ENCODE measurements at places on chromosomes 11 and 22.

DNA sequence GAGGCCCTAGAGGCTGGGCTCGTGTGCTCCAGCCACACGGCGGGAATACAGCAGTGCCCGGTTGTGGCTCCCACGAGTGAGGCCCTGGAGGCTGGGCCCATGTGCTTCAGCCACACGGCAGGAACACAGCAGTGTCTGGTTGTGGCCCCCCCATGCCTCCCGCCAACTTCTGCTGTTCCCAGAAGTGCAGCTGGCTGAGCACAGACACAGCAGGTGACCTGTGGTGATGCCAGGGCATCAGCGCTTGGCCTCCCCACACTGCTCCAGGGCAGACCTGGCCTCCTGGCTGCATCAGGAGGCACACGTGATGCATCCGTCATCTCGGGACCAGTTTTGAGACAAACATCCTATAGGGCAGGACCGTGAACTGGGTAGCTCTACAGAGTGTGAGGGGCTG is 110.3 kb downstream of the KCNQ1OT1 start:
- no peak for DNase-seq

DNA sequence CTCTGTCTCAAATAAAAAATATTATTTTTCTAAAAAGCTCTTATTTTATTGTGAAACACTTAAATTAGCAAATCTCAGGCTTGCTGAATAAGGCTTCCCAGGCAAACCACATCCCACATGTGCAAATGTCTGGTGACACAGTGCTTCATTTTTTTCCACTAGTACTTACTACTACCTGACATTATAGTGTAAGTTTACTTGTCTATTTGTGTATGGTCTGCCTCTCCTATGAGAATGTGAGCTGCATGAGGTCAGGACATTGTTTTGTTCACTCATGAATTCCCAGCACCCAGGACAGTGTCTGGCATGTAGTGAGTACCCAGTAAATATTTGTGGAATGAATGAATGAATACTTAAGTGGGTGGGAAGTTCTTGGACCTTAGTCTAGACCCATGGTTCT is 103.1 kb downstream of the PTPRJ start:
- no peak for DNase-seq

- DNase-seq: peak; percentile 42
Measured at GRCh38 chr11:86099874-86100273, 31.0 kb upstream of the PICALM start.

GRCh38 chr11:82988936-82989627 is 82.6 kb downstream of the RAB30 start:
- no peak for DNase-seq

GRCh38 chr22:27750584-27751265 is 50.8 kb downstream of the MN1 start:
- no peak for DNase-seq

GRCh38 chr11:5847711-5848110 is 6.0 kb upstream of the OR52E6 start:
- no peak for DNase-seq

GRCh38 chr11:118838905-118839553 is 44.7 kb upstream of the CXCR5 start:
- DNase-seq: no peak

DNA sequence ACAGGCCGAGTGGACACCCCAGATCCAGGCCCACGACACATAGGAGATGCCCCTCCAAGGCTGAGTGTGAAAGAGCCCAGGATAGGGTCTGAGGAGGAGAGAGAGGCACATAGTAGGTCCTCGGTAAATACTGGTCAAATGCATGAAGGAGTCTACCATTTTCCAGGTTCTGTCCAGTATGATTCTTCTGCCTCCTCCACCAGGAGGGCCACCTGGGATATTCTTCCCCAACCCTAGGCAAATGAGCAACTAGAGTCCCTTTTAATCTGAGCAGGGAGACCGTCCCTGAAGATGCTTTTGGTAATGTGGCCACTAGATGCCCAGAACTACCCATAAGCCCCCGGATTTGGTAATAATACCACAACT is 6.7 kb downstream of the PDGFB start:
- DNase-seq: no peak

DNA sequence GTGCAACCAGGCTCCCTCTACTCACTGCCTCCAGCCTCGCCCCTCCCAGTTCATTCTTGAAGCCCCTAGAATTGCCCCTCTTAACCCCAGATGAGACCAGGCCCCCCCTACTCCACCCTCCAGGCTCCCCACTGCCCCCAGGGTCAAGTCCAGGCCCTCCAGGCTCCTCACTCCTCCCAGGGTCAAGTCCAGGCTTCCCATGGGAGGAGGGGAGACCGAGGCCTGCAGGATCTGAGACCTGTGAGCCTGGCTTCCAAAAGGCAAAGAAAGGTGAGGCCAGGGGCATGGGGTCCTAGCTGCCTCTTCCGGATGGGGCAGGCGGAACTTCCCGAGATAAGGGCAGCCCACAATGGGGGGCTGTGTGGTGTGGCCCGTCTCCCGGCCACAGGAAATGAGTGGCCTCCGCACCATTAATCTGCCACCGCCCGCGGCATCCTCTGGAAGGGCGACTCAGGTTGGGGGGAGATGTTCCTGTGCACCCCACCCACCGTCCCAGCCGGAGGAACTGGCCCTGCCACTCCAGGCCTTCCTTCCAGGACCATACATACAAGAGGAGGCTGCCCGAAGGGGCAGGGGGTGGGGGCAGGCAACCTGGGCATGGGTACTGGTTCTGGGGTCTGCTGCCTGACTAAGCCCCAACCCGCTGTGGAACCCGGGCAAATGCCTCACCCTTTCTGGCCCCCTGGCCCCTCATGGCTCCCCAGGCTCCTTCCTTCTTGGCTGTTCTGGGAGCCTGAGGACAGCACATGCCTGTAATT is 35.1 kb upstream of the WNT11 start:
- DNase-seq: no peak

- DNase-seq: no peak
Measured at GRCh38 chr11:82406611-82407010, 327.1 kb downstream of the FAM181B start.

DNA sequence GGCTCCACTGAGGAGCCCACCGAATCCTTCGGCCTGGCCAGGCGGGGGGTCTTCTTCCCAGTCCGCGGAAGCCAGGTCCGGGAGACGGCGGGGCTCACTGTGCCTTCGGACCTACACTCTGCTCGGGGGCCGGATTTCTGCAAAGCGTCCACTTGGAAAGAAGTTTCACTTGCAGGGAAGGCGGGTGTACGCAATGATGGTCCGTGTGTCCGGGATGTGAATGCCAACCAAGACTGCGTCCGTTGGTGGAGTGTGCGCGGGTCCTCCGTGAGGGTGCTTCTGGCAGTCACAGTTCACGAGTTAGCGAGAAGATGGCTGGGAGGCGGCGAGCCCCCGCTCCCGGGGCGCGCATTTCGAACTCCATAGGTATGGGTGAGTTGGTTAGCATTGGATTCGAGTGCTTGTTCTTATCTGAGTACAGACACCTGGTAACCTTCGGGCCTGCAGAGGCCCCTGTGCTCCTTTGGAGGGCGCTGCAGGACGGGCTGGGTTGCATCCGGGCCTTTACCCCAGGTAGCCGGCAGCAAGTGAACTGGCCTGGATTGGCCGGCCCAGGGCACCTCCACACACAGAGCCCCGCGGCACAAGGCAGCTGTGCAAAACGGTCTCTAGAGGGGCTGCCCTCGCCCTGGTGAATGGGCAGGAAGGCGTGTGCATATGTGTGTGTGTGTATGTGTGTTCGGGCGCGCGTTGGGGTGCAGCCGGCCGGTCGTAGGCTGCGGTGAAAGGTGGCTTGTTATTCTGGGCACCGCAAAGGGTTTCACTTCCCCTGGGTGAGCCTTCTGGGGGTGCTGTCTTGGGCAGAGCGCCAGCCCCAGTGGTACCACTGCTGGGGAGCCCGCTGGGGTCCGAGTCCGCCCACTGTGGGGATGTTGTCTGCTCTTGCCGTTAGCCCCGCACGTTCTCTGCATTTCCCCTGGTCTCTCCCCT is 13.3 kb upstream of the CYP2R1 start:
- no peak for DNase-seq

DNA sequence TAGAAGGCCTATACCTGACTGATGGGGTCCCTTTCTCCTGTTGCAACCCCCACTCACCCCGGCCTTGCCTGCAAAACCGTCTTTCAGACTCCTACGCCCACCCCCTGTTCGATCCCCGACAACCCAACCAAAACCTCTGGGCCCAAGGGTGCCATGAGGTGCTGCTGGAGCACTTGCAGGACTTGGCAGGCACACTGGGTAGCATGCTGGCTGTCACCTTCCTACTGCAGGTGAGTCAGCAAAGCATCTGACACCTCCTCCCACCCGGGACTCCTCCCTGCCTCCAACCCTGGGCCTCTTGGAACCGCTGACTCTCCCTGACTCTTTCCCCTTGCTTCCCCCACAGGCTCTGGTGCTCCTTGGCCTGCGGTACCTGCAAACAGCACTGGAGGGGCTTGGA is 1.2 kb downstream of the ROM1 start:
- peak; percentile 39 for DNase-seq

DNA sequence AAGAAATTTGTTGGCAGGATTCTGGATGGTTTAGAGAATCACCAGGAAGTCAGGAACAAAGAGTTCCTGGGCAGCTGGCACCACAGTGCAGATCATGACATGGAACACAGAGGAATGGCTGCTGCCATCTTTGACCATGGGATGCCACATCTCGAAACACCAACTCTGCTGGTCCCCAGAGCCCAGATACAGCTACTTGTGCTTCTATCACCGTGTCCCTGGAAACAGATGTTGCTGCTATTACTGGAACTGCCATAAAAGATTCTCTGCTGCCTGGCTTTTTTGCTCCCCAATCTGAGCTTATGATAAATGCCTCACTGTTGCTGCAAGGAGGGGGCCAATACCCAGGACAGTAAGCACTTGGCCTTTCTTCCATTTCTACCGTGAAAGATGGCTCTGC is 185.2 kb downstream of the CSNK2A3 start:
- DNase-seq: no peak

DNA sequence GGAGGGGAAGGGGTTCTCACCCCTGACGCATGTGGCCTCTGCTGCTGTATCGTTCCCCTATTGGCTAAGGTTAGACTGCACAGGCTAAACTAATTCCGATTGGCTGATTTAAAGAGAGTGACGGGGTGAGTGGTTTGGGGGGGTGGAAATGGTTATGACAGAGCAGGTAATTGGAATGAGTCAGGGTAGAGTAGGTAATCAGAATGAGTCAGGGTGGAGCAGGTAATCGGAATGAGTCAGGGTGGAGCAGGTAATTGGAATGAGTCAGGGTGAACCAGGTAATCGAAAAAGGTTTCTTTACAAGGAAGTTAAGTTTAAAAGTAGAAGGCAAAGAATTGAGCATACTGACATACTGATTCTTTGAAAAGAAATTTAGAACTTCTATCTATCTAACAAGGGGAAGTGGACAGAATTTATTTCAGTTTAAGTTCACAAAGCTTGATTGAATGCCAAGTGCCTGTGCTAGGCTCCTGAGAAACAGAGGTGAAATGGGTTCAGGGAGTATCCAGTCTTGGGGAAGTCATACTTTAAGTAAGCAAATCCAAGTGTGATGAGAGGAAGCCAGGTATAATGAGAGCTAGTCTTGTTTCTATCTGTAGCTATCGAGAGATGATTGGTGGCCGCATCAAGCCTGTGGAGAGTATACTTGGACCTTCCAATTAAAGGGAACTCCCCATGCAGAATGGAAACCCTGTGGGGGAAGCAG is 58.0 kb downstream of the C11orf91 start:
- no peak for DNase-seq

DNA sequence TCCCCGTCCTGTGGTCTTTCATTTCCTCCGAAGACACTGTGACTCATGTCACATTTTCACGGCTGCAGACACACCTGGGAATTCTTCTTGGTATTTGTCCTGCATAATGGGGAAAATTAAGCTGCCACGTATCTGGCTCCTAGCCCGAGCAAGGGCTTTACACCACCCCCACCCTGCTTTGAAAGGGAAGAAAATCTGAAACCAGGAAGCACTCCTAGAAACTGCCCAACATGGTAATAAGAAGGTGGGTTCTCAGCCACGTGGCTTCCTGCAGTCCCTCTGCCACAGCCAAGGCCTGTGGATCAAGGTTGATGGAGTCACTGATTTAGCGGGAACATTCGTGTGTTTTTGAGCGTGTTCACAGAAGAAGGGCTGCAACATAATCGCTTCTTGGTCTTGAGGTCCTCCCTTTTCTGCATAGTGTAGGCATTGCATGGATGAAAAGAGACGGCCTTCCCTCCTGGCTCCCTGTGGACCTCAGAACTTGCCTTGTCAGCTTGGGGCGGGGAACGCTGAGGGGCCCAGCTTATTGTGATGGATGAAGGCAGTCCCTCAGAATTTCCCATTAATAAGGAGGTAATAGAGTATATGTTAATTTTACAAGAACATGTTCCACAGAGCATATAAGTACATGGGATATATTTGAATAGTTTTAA is 292.0 kb downstream of the NTM start:
- DNase-seq: no peak

- peak; percentile 68 for DNase-seq
Measured at GRCh38 chr11:122981388-122982264, at the start of gene BSX. BSX (minus strand) TSS chr11:122981834; CDS start chr11:122981671, 163 bp downstream.

- DNase-seq: no peak
Measured at GRCh38 chr11:33259869-33260268, 2.7 kb downstream of the HIPK3 start.

DNA sequence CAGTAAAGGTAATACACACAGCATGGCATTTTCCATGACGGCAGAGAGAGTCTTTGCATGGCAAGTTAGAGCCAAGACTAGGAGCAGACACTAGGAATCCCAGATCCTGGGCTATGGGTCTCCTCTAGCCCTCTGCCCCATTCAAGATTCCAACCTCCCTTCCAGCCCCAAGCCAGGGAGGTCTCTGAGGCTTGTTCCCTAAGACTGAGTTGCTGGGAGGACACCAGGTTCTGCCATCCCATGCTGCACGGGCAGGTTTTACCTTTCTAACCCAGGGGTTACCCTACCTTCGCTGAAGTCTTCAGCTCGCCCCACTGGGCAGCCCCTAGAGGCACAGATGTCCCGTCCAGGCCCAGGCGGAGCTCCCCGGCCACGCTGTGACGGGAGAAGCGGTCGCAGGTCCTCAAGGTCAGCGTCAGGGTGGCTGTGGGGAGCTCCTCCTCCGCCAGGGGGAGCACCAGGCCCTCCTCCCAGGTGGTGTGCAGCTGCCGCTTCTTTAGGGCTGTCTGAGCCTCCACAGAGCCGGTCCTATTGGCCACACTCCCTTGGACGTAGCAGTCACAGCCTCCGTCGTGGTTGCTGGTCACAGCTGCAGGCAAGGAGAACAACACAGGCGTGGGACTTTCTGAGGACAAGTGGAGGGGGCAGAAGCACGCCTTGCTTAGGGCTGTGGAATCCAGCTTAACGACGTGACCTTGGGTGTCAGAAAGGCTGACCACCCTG is 33.8 kb downstream of the SYT13 start:
- no peak for DNase-seq

DNA sequence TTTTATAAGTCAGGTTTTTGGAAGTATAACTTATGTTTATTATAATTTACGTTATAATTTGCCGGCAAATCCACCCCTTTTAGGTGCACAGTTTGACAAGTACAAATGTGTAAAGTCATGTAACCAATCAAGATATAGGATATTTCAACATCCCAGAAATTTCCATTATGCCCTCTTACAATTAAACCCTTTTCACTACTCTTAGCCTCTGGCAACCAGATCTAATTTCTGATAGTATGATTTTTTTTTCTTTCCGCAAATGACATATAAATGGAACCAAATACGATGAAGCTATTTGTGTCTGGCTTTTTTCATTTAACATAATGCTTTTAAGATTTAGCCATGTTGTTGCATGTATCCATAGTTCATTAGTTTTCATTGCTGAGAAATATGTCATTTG is 69.5 kb upstream of the HTATIP2 start:
- no peak for DNase-seq

All from NCI-H226 (cell line).